ENCODE measurements at places on chromosomes 3 and 15.

DNA sequence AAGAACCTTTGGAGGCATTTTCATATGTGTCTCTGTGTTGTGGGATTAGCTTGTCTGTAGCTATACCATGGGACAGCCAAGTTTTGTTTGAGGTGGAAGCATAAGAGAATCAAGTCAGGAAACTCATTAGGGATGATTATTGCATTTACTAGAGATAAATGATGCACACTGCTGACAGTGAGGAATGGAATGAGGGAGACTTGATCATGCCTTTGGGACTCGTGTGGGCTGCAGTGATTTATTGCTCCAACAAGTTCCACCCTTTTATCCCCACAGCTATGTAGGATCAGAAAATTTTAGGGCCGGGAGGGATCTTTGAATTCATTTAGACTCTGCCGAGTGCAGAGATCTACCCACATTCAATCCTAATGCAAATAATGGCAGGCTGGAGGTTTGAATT lies 16.3 kb downstream of the ZNF385D start:
- no peak for DNase-seq

GRCh38 chr15:32893421-32893820 lies 175.6 kb downstream of the GREM1 start:
- DNase-seq = no peak

- no peak for DNase-seq
Measured at GRCh38 chr15:66405007-66405406, 18.3 kb downstream of the MAP2K1 start.

DNA sequence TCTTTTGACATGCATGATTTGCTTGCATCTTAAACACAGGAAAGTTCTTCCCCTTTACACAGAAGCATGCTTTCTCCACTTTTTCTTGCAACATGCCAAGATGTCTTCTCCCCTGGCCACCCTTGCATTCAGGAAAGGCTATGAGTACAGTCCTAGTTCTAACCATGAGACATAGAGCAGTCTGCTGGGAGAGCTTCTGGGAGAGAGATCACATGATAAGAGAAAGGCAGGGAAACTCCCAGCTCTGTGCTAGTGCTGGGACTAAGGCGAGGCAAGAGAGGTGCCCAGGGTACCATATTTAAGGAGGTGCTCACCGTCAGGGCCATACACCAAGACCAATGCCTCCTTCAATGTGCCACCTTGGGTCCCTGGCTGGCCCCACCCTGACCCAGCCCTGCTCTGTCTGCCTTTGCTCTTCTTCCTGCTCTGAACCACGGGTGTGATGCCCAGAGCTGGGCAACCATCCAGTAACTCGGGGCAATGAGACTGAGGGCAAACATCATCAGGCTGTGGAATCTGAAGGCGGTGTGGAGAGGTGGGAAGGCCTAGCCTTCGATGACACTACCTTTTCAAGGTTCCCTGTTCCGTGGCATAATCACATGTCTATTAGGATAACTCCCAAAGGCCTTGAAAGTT lies 77.4 kb upstream of the PRR20G start:
- no peak for DNase-seq

DNA sequence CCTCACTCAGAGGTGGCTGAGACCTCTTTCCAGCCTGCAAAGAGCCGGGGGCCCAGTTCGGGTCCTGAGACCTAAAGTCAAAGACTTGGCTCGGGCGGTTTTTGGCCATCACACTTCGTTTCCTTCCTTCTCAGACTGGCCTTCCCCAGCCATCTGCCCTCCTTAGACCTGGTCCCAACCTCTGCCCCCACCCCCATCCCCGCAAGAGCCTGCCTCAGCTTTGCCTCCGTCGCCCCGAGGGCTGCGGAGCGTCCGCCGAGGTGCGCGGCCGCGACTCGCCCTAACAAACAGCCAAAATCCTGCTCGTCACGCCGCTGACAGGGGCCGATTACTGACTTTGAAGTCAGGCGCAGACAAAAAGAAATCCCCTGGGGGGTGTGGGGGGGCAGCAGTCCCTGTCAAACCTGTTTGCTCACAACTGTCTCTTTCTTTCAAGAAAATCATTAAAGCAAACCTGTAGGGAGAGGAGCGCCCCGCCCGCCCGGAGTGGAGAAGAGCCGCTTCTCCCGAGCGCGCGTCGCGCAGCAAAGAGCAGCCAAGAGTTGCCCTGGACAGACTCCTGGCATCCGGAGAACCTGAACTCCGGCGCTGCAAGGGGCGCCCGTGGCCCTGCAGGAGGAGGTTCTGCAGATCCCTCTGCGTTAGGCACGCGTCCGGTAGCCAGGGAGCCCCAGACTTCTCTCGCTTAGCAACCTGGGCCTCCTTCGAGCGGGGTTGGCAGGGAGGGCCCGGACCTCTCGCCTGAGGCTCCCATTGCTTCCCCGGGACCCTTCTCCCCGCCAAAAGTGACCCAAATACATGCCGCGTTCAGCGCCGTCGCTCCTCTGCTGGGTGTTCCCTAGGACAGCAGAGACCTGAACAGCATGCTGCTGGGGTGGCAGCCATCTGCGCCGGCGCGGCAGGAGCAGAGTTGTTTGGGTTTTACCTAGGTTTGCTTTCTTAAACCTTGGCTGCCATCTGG lies 4.5 kb downstream of the SOX14 start:
- no peak for DNase-seq

GRCh38 chr3:103684904-103685303 lies 1250.1 kb downstream of the ZPLD1 start:
- no peak for DNase-seq

GRCh38 chr3:111853068-111853467 lies 6.0 kb upstream of the PHLDB2 start:
- DNase-seq = no peak

DNA sequence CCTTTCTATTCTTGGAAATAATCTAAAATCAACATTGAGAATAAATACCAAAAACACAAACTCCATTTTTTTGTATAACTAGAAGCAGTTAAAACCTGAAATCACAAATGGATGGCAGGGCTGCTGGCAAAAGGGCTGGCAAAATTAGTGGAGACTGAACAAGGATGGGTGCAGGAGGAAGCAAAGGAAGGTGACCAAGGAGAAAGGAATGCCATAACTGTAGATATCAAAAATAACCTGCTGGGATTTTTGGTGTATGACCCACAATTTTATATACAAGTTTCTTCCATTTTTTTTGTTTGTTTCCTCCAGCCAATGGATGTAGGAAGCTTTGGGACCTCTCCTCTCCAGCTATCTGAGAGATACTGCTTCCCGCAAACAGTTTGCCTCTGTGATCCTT lies 12.7 kb downstream of the CFAP44 start:
- no peak for DNase-seq
